ENCODE measurements at places on chromosomes 5 and 9.
A peak's percentile ranks its signal among the peaks of the same experiment; 100 is the strongest.

DNA sequence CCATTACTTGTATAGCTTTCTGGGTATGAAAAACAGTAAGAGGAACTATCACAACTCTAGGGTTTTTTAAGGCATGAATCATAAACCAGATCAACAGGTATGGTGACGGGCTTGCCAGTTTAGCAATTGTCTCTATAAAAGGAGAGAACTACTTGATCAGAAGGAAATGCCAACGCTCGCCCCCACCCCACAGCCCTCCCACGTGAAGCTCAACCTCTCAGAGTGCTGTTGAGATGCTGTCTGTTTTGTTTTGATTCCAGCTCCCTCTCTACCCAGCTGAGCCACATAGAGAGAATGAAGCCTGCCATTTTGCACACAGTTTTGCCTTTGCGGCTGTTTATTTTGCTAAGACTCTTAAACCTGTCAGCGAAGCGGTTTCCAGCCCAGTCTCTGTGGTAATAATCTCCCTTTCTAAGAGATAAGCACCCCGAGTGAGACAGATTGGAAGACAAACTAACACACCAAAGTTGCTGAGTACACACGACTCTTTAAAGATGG, 257.9 kb upstream of the ANKRD55 start:
- DNase-seq, result no peak

GRCh38 chr5:73902327-73903051, 276.5 kb downstream of the ARHGEF28 start:
- DNase-seq, result peak; percentile 65

DNA sequence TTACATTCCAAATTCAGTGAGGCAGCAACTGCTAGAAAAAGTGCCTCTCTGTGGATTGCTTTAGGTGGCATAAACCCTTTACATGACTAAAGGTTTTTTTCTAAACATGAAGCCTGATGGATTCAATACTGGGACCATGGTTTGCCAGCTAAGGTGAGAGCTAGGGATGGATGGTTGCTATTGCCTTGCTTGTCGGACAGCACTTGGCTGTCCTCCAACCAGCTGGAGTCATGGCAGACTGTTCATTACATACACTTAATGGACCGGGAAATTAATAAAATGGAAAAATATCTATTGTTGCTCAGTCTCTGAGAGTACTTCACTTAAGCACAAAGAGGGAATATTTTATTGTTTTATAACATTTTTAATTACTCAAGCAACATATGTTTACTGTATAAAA, 116.9 kb upstream of the TRPC7 start:
- DNase-seq, result no peak

DNA sequence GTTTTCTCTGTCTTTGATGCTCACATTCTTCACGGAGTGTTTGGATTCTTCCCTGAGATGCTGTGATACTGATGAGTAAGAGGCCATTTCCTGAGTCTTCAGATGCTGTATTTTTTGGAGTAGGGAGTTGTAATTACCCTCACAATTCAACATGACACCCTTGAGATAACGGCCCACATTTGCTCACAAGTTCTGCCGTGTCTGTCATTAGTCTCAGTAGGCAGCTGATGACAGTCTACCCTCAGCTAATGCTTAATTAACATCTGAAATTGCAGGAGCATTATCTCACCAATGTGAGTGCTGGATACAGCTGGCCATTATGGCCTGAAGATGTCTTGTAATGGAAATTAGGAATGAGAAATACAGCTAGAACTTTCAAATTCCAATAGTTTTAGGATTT, 307.1 kb upstream of the ADCY2 start:
- no peak for DNase-seq

DNA sequence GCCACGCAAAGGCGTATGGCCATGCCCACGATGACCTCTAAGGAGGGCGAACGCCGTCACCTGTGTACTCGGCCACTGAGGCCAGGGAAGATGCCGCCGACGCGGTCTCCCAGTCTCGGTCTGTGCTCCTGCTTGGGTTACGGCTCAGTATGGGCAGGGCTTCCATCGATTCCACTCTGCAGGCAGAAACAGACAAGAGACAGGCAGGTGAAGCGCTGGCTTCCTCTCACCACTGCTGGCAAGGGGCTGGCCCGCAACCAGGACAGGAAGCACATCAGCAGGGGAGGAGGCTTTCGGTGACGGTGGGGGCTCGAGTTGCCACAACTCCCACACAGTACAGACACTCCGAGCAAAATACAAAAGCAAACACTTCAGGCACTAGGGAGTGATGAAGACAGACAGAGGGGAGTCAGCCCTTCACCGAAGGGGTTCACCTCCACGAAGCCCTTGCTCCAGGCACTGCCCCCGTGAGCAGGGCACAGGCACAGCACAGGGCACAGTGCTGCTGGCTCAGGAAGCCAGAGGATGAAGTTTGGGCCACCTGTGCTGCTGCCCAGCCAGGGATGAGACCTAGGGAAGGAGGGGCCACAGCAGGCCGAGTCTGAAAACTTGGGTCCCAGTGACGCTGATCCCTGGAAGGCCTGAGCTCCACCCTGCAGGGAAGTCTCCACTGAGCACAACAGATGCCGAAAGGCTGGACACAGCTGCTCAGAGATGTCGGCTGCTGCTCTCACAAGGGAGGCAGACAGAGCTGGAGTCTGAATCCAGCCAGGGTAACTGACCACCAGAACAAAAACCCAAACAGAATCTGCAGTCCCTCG, 91.3 kb downstream of the CAMSAP1 start:
- DNase-seq, result no peak

GRCh38 chr9:19495186-19496028, 86.6 kb downstream of the ACER2 start:
- DNase-seq, result no peak

GRCh38 chr5:125856949-125857348, 566.3 kb upstream of the GRAMD2B start:
- DNase-seq, result no peak

GRCh38 chr5:159905496-159905895, 10.8 kb upstream of the ADRA1B start:
- no peak for DNase-seq
